Activated gamma-delta T cell (primary cell): ENCODE measurements at places on chromosomes 16 and 17.

DNA sequence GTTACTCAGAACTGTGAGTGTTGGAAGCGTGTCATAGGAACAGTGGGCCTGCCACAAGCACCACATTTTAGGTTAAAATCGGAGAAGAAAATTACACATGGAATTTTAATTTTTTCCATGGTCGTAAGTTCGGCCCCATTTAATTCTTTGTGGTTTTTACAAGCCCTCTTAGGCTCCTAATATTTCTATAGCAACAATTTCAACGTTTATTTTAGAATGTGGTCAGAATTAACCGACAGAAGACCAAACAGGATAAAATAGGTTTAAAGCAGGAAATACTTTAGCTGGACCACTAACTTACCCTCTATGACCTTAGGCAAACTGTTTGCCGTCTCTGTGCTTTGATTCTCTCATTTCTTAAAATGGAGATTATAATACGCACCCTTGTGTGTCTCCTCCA, 69.9 kb downstream of the FTO start:
- DNase-seq: no peak

GRCh38 chr17:9519583-9520272, 55.9 kb downstream of the STX8 start:
- DNase-seq: no peak

GRCh38 chr17:32882734-32883133, 5.8 kb upstream of the MYO1D start:
- no peak for DNase-seq

DNA sequence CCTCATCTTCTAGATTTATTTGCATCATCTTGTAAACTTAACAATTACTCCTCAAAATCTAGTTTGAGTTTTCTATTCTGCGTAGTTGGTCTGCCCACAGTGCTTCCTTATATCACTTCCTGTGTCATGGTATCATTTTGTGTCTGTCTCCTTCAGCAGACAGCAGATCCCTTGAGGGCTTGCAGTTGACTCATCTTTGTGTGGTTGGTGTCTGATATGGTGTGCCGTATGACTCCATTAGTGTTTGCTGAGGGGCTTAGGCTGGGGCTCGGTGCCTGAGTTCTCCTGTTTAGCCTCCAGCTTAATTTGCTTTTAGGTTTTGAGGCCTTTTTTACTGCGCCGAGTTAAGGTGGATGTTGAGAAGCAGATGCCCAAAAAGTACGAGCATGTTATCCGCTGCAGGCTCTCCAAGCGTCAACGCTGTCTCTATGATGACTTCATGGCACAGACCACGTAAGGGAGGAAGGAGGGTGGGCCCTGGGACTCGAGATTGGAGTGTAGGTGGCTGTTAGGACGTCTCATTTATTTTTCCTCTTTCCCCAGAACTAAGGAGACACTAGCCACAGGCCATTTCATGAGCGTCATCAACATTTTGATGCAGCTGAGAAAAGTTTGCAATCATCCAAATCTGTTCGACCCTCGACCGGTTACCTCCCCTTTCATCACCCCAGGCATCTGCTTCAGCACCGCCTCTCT, 16.9 kb downstream of the SRCAP start:
- DNase-seq: no peak

DNA sequence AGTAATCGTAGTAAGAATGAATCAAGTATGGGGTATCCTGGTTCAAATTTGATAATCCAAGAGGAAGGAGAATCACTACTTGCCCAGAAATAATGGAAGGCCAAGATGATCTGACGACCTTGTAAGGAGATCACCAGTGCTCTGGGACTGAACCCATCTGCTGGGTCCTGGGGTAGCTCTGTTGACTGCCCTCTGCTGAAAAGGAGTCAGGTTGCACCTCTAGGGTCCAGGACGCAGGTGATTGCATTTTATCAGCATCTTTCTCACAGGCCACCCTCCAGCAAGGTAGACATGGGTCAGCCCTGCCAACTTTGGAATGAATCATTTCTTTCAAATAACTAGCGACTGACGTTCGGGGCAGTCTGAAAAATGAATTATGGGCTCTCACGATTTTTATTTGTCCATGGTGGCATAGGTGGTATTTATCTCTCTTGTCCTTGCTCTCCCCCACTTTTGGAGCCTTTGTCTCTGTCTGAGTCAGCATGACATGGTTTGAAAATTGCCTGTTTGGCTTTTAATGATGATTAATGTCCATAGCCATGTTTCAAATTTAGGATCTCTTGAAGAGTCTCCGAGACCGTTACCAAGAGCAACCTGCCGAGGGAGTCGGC, 163.7 kb downstream of the MSI2 start:
- DNase-seq: no peak

DNA sequence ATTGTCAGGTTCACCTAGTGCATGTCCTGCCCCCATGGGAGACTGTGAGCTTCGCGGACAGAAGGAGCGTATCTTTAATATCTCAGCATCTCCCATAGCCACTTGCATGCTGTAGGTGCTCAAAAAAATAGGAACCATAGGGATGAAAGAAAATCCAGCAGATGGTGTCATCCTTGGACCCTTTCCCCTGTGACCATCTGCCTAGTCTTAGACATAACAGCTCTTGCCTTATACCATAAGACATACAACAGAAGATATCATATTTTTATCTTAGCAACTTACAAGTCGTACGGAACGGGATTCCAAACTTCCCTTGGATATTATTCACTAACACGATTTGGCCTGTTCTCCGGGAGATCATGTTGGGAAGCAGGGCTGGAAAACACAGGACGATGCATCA, 14.5 kb downstream of the DHRS7C start:
- no peak for DNase-seq

DNA sequence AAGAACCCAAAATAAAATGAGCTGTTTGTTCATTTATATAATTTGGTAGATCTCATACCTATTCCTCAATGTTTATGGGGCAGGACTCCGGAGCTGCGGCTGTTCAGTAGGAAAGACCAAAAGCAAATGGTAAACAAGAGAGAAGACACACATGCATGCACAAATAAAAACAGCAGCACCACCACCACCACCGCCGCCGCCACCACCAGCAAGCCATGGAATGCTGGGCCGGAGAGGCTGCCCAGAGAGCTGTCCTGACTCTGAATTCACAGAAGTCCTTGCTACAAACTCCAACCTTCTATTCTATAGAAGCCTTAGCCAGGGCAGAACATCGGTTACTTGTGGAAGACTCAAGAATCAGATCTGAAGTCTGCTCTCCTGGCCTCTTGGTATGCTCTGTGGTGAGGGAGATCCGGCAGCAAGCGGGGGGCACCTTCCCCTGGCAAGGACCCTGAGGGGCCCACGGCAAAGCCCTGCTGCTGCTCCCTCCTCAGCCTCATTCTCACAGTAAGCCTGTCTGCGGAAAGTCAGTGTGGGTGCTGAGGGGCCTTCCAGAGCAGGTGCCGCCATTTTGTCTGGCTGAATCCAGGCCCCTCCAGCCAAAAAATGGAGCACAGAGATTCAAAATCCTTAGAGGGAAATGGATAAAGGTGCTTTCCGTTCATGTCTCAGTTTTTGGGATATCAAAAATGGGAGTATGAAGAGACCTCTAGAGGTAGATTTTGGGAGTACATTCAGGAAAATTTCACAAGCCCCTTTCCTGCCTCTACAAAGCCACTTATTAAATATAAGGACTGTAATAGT, 6.4 kb upstream of the FOXJ1 start:
- DNase-seq: no peak

- no peak for DNase-seq
Observed at GRCh38 chr16:59121411-59122261, 387.5 kb upstream of the GOT2 start.

DNA sequence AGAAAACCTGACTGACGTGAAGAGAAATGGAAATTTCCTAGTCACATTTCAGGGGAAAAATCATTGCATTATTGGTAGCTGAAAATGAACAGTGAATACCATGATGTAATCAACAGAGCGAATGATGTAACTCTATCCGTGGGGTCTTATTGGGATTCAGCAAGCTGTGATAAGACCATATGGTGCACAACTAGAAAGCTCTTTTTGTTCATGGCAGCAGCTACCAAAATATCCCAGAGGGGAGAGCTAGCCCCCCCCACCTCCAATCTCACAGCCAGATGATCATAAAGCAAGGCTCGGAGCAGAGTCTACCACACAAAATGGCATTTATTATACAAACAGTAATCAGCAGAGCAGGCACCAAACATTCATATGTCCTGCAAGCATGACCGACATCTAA, 22.2 kb upstream of the DNAH17 start:
- DNase-seq: no peak

DNA sequence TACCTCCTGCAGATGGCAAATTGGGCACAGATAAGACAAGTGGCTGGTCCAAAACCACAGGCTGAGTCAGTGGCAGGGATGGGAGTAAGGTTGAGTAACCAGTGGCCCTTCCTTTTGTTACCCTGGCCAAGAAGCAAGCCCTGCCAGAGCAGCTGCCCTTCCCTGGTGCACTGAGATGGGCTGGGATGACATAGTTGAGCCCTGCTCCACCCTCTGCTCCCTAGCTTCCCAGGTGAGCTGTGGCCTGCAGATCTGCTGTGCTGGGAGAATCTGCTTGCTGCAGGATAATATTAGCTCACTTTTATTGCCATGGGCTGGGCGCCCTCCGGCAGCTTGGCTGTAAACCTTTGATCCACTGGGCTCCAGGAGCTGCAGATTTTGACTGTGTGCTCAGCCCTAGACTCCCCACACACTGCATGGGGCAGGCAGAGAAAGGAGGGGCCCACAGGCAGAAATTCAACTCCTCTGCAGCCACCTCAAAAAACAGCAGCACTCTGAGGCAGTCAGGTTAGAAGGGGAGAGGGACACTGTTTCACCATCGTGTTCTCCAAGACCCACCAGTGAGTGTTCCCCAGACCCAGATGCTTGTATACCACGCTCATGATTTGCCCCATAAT, 101.8 kb downstream of the CBLN1 start:
- no peak for DNase-seq

DNA sequence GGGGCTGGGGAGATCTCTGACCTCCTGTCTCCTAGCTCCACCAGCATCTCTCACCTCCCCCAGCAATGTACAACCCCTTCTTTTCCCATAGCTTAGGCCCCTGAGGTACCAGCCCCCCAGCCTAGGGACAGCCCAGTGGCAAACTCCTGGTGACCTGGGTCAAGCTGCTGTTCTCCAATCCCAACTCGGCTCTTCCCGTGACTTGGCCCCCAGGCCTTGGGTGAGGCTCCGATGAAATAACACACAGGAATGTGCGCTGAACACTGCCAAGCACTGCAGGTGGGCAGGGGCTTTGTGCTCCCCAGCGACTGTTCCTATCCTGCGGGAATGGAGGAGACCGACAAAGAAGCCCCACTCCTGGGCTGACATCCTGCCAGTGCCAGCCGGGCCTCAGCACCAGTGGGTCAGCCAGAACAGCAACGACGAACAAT, 63.7 kb upstream of the AMZ2 start:
- DNase-seq: no peak

GRCh38 chr16:57945740-57946138, 25.2 kb downstream of the CNGB1 start:
- DNase-seq: no peak

GRCh38 chr16:49987381-49987780, 37.6 kb upstream of the CNEP1R1 start:
- no peak for DNase-seq

DNA sequence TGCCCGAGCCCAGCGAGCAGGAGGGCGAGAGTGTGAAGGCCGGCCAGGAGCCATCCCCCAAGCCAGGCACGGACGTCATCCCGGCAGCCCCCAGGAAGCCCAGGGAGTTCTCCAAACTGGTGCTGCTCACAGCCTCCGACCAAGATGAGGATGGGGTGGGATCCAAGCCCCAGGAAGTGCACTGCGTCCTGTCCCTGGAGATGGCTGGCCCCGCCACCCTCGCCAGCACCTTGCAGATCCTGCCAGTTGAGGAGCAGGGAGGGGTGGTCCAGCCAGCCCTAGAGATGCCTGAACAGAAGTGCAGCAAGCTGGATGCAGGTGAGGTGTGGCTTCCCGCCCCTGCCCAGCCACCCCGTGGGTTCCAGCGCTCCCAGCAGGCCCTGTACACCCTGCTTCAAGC, 18.0 kb downstream of the FLYWCH1 start:
- no peak for DNase-seq

DNA sequence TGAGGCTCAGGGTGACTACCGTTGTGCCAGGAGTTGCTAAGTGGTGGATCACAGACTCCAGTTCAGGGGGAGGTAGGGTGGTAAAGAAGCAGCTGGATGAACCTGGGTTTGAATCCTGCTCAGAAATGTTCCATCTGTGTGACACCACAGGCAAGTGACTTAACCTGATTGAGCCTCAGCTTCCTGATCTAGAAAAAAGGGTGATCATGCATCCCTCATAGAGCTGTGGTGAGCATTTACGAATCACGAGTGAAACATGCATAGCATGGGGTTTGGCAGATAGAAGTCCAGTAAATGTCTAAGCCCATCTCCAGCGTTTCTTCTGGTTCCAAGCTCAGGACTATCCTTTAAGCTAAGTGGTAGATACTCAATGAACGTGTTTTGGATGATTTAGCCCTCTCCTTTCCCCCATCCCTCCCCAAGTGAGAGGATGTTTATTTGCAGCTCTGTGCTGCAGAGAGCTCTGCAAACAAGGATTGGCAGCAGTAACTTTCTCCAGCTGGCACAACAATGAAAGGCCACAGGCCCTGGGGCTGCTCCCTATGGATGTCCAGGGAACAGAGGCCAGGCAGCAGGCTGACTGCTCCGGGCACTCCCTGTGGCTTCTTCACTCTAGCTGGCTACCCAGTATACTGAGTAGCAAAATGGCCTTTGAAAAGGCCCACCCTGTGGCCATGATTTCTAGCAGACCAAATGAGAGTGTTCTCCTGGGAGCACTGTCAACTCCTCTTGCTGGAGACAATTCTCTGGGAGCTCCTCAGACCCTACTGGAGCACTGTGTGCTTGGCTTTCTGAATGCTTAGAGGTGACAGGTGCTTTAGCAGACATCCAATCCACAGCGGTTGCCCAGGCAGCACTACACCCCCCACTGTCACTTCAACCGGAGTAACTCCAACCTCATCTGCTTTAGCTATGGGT, 21.3 kb downstream of the CA4 start:
- no peak for DNase-seq

DNA sequence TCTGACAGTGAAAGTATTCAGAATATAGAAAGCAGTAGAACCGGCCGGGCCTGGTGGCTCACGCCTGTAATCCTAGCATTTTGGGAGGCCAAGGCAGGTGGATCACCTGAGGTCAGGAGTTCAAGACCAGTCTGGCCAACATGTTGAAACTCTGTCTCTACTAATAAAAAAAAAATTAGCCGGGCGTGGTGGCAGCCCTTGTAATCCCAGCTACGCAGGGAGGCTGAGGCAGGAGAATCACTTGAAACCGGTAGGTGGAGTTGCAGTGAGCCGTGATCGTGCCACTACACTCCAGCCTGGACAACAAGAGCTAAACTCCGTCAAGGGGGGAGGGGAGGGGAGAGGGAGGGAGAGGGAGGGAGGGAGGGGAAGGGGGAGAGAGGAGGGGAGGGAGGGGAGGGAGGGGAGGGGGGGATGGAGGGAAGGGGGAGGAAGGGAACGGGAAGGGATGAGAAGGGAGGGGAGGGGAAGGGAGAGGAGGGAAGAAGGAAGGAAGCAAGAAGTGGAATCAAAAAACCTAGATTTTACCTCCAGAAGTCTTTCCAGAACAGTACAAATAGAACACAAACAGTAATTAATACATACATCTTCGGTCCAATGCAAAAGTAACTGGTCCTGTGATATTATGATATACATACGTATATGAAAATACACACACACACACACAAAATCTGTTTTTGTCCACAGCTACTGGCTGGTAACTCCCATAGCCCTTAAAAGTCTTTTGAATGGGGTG, 10.9 kb upstream of the NT5C start:
- no peak for DNase-seq
